ENCODE measurements at places on chromosomes 3 and 15.

DNA sequence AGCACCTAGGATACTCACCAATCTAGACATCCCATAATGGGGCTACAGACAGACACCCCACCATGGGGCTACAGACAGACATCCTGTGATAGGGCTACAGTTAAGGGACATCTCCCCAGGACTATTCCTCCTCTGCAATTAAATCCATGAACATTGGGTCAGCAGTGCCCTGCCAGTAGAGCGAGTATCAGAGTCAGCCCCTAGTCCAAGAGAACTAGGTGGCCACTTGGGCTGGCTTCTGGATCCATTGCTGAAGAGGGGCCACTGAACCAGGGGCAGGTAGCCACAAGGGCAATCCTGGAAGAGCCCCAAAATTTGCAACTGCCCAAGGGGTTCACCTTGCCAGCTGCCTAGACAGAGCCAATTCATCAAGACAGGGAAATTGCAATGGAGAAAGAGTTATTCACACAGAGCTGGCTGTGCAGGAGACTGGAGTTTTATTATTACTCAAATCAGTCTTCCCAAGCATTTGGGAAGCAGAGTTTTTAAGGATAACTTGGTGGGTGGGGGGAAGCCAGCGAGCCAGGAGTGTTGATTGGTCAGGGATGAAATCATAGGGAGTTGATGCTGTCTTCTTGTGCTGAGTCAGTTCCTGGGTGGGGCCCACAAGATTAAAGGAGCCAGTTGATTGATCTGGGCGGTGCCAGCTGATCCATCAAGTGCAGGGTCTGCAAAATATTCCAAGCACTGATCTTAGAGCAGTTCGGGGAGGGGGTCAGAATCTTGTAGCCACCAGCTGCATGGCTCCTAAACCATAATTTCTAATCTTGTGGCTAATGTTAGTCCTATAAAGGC is 170.2 kb upstream of the SMAD3 start:
- DNase-seq, result no peak

DNA sequence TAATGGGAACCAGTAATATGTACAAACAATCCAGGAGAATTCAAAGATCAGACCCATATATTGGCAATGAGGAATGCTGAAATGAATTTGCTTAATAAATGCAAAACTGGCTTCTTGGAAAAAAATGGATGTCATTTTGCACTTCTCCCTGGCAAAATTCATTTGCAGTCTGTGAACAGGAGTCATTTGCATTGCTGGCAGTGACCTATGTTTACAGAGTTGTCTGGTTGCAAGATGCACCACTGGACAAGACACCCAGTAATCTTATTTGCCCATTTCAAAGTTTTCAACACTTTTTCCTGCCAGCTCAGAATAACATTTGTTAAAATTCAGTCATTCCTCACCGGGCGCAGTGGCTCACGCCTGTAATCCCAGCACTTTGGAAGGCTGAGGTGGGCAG is 123.5 kb upstream of the KCNAB1 start:
- no peak for DNase-seq

DNA sequence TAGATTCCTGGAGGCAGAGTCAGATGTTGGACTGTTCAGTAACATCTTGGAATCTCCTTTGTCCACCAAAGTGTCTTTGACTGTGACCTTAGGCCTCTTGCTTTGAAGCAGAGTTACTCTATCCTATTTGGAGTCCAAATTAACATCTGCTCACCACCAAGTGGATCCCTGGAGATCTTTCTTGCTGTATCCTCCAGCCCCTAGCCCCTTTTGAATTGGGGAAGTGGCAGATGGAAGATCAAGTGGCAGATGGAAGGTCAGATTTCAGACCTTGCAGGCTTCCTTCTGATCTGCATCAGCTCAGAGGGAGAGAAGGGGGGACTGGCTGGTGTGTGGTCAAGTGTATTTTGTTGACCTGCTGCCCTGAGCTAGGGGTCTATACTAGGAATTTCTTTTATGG is 125.0 kb upstream of the ROPN1 start:
- DNase-seq, result no peak

- no peak for DNase-seq
Measured at GRCh38 chr15:25534293-25534692, 95.5 kb upstream of the UBE3A start.

DNA sequence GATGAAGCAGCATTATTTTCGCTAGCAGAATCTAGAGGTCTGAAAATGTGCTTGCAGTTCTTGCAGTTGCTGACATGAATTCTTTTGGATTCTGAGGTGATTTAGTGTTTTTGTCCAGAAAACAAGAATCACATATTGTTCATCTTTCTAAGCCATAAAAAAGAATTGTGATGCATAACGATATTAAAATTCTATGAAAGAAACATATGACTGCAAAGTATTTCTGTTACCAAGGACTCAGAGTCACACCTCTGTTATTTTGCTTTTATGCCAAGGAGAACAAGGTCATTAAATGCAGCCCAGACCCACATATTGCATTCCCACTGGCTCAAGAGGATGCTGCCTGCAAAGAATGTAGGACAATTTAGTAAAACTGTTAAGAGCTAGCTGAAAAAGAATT is 299.8 kb upstream of the GPR149 start:
- DNase-seq, result no peak
